ENCODE measurements at places on chromosomes 7 and 10.
A peak's percentile ranks its signal among the peaks of the same experiment; 100 is the strongest.

DNA sequence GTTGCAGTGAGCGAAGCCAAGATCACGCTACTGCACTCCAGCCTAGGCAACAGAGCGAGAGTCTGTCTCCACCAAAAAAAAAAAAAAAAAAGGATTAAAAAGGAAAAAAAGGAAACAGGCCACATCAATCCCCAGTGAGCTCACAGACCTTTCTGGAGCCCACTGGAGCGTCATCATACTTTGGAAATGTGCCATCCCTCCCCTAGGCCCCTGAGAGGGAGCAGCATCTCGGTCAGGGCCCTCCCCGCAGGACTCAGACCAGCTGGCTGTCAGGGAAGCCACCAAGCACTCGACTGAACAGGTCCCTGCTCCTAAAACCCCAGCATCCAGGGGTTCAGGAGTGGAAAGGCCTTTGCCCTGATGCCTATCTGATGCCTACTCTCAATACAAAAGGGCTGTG is 97.9 kb upstream of the SH2B2 start:
- no peak for DNase-seq

DNA sequence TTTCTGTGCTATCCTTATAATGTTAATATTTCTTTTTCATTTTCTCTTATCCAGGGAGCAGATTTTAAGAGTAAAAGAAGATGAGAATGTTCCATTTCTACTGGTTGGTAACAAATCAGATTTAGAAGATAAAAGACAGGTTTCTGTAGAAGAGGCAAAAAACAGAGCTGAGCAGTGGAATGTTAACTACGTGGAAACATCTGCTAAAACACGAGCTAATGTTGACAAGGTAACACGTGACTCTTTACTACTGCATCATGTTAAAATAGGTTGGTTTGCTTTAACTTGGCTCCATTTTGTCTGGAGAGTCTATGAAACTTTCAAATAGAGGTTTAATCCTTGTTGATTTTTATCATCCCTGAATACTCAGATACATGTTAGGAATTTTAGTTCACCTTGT is 73.3 kb downstream of the RALA start:
- no peak for DNase-seq

- DNase-seq: no peak
Observed at GRCh38 chr10:131013281-131013912, 298.1 kb downstream of the TCERG1L start.

DNA sequence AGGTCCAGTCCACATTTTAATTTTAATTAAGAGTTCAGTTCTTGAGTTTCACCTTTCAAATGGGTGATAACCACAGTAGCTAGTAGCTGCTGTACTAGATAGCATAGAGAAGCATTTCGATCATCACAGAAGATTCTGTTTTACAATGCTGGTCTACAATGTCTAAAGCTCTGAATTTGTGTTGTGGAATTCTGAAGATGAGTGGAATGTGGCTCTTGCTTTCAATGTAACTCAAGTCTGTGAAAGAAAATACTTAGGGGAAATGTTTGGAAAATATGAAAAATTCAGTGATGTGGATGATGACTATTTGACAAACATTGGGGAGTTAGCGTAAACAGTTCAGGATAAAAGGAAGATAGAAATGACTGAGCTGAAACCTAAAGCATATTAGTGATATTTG is 139.4 kb downstream of the GNAT3 start:
- no peak for DNase-seq

DNA sequence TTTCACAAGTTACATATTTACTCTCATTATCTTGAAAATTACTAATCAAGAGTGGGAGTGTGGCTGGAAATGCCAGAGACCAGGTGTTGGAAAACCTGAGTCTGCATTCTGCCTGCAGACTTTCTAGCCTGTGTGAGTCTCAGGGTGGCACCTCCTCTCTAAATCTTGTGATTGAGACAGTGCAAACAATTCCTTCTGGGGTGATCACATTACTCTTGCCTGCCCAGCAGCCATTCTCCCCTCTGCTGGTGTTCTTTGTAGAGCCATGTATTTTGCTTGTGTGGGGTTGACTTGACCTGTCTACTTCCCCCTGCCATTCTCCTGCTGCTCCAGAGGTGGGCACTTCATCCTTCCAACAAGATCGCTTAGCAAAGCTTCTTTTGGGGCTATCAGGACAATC is 101.1 kb downstream of the RAPGEF5 start:
- DNase-seq: no peak

GRCh38 chr10:119742947-119743648 is 17.2 kb downstream of the INPP5F start:
- no peak for DNase-seq

DNA sequence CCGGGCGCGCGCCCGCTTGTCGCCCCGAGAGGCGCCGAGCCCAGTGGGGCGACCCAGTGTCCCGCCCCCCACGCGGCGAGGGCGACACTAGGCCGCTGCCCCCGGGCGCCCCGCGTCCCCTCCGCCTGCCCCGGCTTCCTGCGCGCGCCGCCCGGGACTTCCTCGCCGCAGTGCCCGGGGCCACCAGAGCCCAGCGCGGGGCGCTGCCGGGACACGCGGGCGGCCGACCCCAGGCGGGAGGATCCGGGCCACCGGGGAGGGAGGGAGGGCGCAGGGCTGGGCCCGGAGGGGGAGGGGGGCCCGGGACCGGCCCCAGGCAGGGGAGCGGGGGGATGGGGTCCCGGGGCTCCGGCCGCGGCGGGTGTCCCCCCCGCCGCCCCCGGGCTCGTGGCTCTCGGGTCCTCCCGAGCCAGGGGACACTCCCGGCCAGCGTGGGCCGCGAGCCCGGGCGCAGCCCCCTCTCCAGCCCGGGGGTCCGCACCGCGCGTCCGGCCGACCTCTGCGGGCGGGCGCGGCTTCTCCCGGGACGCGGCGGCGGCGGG is 435 bp upstream of the PWWP2B start:
- peak; percentile 57 for DNase-seq

- no peak for DNase-seq
Observed at GRCh38 chr10:34475274-34475646, 339.8 kb downstream of the PARD3 start.

- no peak for DNase-seq
Observed at GRCh38 chr7:66362136-66362535, 157.0 kb downstream of the TPST1 start.

DNA sequence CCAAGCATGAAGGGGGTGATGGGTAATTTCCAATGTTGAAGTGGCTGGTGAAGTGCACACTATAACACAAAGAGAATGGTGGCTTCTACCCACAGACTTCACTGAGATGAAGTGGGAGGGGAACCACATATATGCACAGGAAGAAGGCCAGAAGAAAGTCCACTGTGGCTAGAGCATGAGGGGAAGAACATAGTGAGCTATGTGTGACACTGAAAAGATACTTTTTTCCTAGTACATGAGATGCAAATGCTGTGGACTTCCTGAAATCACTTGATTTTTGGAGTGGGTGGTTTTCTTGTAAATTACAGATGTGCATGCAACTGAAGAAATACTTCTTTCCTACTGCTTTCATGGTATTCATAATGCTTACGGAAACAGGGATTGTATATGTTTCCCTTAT is 115.6 kb upstream of the PHYHIPL start:
- no peak for DNase-seq

DNA sequence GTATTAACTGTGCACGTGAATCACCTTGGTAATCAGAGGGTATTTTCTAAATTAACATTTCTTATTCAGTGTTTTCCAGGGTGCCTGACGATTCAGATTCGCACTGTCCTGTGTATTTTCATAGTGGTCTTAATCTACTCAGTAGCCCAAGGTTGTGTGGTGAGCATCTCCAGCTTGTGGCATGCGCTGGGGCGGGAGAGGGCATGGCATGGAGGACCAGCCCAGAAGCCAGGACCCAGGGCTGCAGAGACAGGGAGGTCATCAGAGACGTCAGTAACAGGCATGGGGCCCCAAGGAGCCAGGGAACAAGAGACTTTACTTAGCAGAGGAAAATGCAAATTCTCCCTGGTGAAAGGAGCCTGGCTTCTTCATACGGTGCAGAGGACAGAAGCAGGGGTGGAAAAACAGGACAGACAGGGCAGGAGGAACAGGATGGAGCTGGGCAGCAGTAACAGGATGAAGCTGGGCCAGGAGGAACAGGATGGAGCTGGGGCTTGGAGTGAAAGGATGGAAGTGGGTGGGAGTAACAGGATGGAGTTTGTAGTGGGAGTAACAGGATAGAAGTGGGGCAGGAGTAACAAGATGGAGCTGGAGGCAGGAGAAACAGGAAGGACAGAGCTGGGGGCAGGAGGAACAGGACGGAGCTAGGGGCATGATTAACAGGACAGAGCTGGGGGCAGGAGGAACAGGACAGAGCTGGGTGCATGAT is 110.9 kb downstream of the ADCY1 start:
- no peak for DNase-seq

- DNase-seq: no peak
Observed at GRCh38 chr10:127182161-127182560, 14.2 kb downstream of the INSYN2A start.

- DNase-seq: peak; percentile 41
Observed at GRCh38 chr7:10973942-10974911, 555 bp downstream of the PHF14 start.

DNA sequence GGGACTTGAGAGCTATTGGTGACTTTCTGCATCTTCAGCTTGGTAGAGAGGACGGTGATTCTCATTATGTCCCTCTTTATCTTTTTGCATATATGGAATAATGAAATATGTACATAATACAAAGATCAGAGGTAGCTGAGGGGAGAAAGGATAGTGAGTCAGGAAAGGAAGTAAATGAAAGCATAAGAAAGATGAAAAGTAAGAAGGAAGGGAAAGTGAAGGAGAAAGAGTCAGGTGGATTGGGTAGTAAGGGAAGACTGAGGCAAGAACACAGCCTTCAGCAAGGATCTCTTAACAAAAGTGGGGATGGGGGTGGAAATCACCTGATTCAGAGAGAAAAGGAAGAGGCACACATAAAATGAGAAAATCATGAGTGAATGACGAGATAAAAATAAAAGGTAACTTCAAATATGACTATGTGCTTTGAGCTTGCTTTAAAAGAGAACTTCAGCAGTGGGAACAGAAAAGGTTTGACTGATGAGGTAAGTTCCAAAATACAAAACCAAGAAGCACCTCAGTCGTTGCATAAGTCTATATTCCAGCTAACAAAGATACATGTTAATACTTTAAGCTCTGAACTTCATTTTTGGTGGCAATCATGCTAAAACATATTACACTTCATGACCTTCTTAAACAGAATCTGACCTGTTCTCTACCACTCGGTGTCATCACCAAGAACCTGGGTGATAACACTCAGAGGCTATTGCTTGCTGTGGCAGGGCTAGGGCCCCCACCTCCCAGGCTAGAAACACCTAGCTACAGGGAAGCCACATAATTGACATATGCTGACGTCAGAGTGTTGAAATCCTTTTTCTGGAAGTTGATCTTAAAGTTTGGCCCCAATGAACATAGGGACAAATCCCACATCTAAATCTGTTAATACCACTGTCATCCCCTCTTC is 32.9 kb downstream of the NRCAM start:
- DNase-seq: no peak

DNA sequence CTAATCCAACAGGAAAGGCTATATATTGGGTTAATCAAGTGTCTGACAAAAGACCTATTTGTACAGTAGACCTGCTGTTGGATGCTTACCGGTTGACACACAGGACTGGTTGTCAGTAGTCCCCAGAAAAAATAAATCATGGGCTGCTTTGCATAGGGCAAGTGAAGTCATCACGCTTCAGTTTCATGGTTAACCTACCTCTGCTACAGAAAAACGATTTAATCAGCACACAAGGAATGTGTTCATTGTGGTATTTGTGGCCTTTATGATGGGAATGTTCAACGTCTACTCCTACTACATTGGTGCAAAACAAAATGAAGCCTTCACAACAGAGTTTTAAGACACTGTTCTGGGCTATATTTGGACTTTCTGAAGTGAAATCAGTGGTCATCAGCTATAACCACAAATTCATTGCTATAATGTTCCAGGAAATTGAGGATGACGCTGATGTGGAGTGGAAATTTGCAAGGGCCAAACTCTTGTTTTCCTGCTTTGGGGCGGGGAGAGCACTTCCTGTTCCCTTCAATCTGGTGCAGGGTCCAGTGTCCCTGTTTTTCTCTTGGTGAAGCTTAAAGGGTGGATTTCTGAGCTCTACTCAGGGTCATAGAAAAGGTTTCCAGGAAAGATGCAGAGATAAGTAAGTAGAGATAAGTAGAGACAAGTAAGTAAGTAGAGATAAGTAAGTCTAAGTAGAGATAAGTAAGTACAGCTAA is 39.3 kb upstream of the GGCT start:
- DNase-seq: no peak

DNA sequence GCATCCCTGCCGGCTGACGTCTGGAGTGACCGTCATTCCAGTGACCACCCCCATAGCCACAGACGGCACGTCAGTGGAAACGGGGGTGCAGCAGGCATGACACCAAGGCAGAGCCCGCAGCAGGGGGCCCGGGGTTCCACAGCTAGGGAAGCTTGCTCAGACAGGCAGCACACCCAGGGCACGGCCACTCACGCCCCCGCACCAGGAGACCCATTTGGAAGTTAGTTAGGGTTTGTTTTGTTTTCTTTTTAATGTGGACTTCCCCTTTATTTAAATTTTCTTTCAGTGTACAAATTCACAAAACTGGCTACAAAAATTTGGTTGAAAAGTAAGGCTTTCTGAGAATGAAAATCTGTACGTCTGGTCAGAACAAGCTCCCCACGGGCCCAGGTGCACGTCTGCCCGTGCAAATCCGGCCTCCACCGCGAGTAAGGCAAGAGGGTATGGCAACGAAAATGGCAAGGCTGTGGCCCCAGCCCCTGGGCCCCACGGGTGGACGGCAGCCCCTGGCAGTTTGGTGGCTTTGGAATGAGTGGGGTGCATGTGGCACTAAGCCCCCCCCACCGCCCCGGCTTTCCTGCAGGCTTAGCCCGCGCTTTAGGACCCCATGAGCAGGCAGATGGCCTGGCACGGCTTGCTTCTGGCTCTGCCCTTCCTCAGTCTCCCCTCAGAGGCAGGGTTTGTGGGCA is 124.2 kb downstream of the FAM53B start:
- no peak for DNase-seq

- DNase-seq: no peak
Observed at GRCh38 chr7:151715666-151716315, 161.1 kb downstream of the PRKAG2 start.

All from OCI-LY7 (cell line).